Muscle of leg (tissue), 16 donors: ENCODE measurements at places on chromosomes 13 and 19. TPM values are rescaled to one million over a fixed set of nuclear protein-coding genes. Genes with fewer than 3 reads are reported as not detected.
A peak's percentile ranks its signal among the peaks of the same experiment; 100 is the strongest.

The LHB gene
- total RNA-seq: not detected

The ZNF229 gene
- total RNA-seq: 6.4 TPM

DNA sequence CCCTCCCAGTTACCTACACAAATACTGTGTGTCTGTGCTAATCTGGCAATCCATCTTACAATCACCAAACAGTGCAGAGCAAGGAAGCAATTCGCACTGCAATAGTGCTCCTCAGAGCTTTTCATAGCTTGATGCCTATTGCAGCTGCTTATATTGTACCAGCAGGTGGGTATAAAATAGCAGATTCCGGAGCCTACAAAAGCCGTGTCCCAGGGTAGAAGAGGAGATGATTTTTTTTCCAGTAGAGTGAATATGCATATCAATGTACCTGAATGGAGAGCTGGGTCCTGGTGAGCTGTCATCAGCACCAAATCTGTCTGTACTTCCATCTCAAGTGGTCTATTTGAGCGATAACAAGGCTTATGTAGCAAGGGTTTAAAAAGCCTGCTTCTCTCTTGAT lies 668.4 kb downstream of the DIAPH3 start:
- DNase-seq: no peak
- H3K36me3 ChIP-seq: no peaks in the 10 kb centered on the region
- H3K27me3 ChIP-seq: no peaks in the 10 kb centered on the region
- H3K4me1 ChIP-seq: peaks cover 29% of the 10 kb centered on the region
- no peak overlapping the region for H3K27ac ChIP-seq

DNA sequence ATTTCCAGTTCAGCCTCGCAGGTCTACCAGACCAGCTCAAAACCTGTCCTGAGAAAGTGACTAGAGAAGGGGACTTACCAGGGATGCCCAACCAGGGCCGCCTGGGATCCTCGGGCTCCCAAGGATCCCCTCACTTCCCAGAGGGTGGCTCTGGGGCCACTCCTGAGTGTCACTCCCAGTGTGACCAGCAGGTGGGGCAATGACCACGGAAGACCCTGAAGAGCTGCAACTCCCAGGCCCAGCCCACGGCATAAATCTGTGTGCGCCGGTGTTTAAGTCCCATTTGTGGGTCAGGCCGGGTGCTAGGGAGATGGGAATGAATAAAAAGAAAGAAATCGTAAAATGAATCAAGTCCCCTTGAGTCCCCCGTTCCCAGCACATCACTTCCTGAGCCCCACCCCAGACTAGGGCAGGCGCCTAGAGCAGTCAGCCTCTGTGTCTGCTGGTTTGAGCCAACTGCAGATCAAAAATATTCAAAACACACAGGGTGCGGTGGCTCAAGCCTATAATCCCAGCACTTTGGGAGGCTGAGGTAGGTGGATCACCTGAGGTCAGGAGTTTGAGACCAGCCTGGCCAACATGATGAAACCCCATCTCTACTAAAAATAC lies 10.7 kb downstream of the PTGIR start:
- no peak overlapping the region for H3K27ac ChIP-seq
- H3K27me3 ChIP-seq: no peaks in the 10 kb centered on the region
- peak; percentile 88 for DNase-seq
- no peak overlapping the region for H3K4me3 ChIP-seq
- peaks cover 28% of the 10 kb centered on the region for H3K4me1 ChIP-seq

DNA sequence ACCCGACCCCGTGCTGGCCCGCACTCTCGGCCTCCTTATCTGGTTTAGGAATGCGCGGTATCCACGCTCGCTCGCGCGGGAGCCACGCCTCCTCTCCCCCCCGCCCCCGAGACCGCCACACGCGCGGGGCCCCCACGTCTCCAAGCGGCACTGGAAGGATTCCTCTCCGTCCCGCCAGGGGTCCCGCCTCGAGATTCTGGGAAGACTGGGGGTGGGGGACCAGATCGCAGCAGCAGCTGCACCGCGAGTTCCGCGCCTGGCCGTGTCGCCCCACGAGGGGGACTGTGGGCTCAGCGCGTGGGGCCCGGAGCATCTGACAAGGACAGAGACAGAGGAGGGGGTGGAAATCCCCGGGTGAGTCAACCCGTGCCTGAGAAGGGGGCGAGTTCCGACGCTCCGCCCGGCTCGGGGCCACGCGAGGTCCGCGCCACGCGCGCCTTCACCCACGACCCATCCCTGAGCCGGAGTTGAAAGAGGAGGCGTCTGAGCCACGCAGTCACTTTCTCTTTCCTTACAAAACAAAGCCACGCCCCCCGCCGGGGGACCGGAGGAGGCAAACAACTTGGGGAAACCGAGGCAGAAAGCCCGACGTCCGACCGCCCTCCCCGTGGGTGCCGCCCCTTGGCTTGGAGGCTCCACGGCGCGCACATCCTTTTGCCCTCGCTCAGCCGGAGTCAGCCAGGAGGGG lies 814 bp downstream of the S1PR2 start:
- peak overlapping the region; percentile 91 for H3K4me3 ChIP-seq
- peaks cover 51% of the 10 kb centered on the region for H3K4me1 ChIP-seq
- peak; percentile 86 for DNase-seq
- H3K27me3 ChIP-seq: no peaks in the 10 kb centered on the region
- peaks cover 2% of the 10 kb centered on the region for H3K36me3 ChIP-seq

GRCh38 chr13:51879133-51879532 lies 17.4 kb downstream of the CCDC70 start:
- H3K4me3 ChIP-seq: no peak overlapping the region
- no peaks in the 10 kb centered on the region for H3K27me3 ChIP-seq
- no peaks in the 10 kb centered on the region for H3K4me1 ChIP-seq
- H3K36me3 ChIP-seq: no peaks in the 10 kb centered on the region

- H3K36me3 ChIP-seq: peaks cover 20% of the 10 kb centered on the region
- no peak for DNase-seq
- peaks cover 9% of the 10 kb centered on the region for H3K4me1 ChIP-seq
- H3K27ac ChIP-seq: peak overlapping the region; percentile 79
Measured at GRCh38 chr13:40790154-40790616, 774 bp downstream of the SLC25A15 start.

DNA sequence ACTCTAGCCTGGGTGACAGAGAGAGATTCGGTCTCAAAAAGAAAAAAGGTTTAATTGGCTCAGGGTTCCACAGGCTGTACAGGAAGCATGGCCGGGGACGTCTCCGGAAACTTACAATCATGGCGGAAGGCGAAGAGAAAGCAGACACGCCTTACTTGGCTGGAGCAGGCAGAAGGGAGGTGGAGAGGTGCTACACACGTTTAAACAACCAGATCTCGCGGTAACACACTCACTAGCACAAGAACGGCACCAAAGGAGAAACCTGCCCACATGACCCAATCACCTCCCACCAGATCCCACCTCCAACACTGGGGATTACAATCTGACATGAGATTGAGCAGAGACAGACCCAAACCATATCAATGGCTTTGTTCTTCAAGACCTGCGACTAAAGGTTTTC lies 12.8 kb downstream of the CASP14 start:
- H3K27me3 ChIP-seq: no peaks in the 10 kb centered on the region
- no peak for DNase-seq
- H3K27ac ChIP-seq: no peak overlapping the region
- no peaks in the 10 kb centered on the region for H3K36me3 ChIP-seq

GRCh38 chr13:31882794-31883193 lies 143.5 kb downstream of the RXFP2 start:
- peaks cover 14% of the 10 kb centered on the region for H3K4me1 ChIP-seq
- H3K36me3 ChIP-seq: no peaks in the 10 kb centered on the region
- no peak for DNase-seq
- no peaks in the 10 kb centered on the region for H3K27me3 ChIP-seq
- H3K27ac ChIP-seq: no peak overlapping the region

- no peak for DNase-seq
- H3K27ac ChIP-seq: no peak overlapping the region
- peaks cover 16% of the 10 kb centered on the region for H3K4me1 ChIP-seq
- H3K36me3 ChIP-seq: peaks cover 11% of the 10 kb centered on the region
- H3K4me3 ChIP-seq: no peak overlapping the region
Measured at GRCh38 chr19:34178274-34178610, 5.9 kb downstream of the LSM14A start.
